ENCODE measurements at places on chromosomes 3 and 15. TPM values are rescaled to one million over a fixed set of nuclear protein-coding genes. Genes with fewer than 3 reads are reported as not detected.
A peak's percentile ranks its signal among the peaks of the same experiment; 100 is the strongest.

The TNNC1 gene
- 40.5 TPM for total RNA-seq

The PLA2G4F gene
- total RNA-seq: 2.9 TPM

The ICE2 gene
- total RNA-seq: 42.3 TPM

The GOLGA6B gene
- not detected for total RNA-seq

The ZNF148 gene
- 33.3 TPM for total RNA-seq

The LRRC31 gene
- 0.70 TPM for total RNA-seq

The DAPK2 gene
- 1.4 TPM for total RNA-seq

GRCh38 chr3:57557085-57557537, 1.0 kb downstream of the PDE12 start:
- peak overlapping the region; percentile 71 for H3K4me3 ChIP-seq
- no peaks in the 10 kb centered on the region for H3K36me3 ChIP-seq
- peaks cover 4% of the 10 kb centered on the region for H3K4me1 ChIP-seq
- H3K27me3 ChIP-seq: no peaks in the 10 kb centered on the region
- peak overlapping the region; percentile 89 for H3K27ac ChIP-seq

- H3K27ac ChIP-seq: no peak overlapping the region
- H3K27me3 ChIP-seq: no peaks in the 10 kb centered on the region
- H3K4me3 ChIP-seq: no peak overlapping the region
- DNase-seq: no peak
- no peaks in the 10 kb centered on the region for H3K4me1 ChIP-seq
- H3K36me3 ChIP-seq: no peaks in the 10 kb centered on the region
Measured at GRCh38 chr15:56293495-56294292, 50.0 kb upstream of the RFX7 start.

DNA sequence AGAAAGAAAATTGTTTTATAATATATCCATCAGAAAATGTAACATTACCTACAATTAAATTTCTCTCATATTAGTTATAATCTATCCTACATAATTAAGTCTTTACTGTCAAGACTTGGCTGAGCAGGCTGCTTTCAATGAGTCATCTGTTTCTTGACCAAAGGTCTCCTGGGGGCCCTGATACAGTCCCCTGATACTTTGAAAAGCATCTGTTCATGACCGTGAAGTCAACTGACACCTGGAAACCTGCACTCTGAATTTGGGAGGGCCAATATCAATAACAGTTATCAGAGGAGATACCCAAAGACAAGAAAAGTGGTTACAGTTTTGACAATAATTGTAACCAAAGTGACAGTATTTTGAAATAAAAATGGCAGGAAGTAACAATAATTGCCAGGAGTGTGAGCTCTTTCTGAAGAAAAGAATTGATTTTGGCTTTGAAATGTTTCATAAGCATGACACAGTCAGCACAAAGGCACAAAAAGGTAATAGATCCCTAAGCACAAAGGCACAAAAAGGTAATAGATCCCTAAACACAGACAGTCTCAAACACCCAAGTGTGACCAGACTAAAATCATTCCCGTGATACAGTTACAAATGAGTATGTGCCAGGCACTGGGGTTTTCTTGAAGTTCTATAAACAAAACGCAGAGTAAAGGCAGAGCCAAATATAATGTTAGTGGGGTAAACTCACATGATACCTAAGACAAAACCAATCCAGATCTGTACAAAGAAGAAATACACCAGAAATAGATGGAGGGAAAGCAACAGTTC, 260.7 kb downstream of the PLOD2 start:
- no peak for DNase-seq
- H3K27ac ChIP-seq: no peak overlapping the region
- no peaks in the 10 kb centered on the region for H3K4me1 ChIP-seq

GRCh38 chr3:170695486-170696064, 109.7 kb upstream of the SLC7A14 start:
- H3K4me1 ChIP-seq: peaks cover 9% of the 10 kb centered on the region
- no peak overlapping the region for H3K4me3 ChIP-seq
- no peaks in the 10 kb centered on the region for H3K27me3 ChIP-seq
- H3K36me3 ChIP-seq: no peaks in the 10 kb centered on the region
- DNase-seq: no peak
- no peak overlapping the region for H3K27ac ChIP-seq

- no peak overlapping the region for H3K27ac ChIP-seq
- DNase-seq: no peak
- no peak overlapping the region for H3K4me3 ChIP-seq
- no peaks in the 10 kb centered on the region for H3K4me1 ChIP-seq
- no peaks in the 10 kb centered on the region for H3K27me3 ChIP-seq
Measured at GRCh38 chr3:58868097-58868779, 181.6 kb downstream of the CFAP20DC start.

DNA sequence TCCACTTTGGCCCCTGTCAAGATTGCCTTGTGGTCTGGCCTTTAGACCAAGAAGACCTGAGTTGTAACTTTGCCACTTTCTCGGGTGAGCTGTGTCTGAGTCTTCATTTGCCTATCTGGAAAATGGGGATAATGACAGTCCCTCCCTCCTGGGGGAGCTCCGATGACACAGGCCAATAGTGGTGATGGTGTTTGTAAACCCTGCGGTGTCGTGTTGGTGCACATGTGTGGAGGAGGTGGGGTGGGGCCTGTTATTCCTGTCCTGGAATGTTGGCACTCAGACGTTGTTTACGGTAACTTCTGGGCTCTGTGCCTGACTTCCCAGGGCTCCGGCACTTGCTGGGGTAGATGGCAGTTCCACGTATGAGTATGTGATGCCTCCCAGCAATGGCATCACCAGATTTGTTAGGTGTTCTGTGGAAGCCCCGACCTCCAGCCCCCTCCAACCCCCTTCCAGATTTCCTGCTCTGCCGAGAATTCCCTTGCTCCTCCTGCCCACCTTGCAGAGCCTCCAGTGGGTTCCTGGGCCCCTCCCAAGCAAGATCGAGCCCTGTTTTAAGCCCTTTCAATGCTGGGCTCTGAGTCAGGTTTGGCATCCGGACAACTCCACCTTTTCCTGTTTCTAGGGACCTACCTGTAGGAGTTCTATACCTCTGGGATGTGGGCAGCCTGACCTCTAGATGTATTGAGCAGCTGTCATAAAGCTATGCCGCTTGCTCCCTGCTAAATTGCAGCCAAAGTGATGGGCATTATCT, 31.4 kb downstream of the HRH1 start:
- H3K4me1 ChIP-seq: no peaks in the 10 kb centered on the region
- no peaks in the 10 kb centered on the region for H3K36me3 ChIP-seq
- DNase-seq: peak; percentile 7
- H3K4me3 ChIP-seq: no peak overlapping the region

DNA sequence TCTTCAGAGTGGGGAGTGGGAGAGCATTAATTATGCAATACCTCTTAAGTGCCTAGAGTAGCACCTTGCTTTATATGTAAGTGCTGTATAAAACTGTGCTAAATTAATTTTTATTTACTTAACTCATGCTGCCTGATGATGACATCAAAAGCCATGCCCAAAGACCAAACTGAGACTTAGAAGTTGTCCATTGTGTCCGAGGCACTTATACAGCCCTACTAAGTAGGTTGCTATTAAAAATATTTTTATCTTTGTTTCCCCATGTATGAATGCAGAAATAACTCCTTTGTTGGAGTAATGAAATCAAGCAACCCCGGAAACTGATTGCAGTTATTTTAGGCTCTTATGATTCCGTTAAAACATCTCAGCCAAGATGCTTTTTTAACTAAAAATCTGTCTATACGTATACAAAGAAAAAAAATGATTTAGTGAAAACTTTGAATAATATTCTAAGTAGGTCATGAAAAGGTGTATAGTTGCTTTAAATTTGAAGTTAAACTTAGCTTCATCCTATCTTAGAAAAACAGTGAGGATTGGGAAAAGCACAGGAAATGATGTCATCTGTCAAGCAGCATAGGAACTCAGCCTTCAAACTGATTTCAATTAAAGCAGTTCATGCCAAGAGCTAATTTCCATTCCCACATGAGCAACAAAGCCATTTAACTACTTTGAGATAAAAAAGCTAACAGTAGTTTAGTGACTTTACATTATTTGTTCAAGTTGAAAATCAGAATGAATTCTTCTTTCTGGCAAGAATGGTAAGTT, 43.0 kb downstream of the FBN1 start:
- H3K36me3 ChIP-seq: no peaks in the 10 kb centered on the region
- DNase-seq: no peak
- peaks cover 4% of the 10 kb centered on the region for H3K4me1 ChIP-seq
- H3K27me3 ChIP-seq: no peaks in the 10 kb centered on the region
- H3K4me3 ChIP-seq: no peak overlapping the region

- DNase-seq: no peak
- no peaks in the 10 kb centered on the region for H3K36me3 ChIP-seq
- H3K27me3 ChIP-seq: no peaks in the 10 kb centered on the region
- H3K27ac ChIP-seq: no peak overlapping the region
- H3K4me3 ChIP-seq: no peak overlapping the region
Measured at GRCh38 chr15:61051569-61052031, 177.5 kb downstream of the RORA start.

GRCh38 chr3:129162729-129163579, 2.1 kb upstream of the ISY1 start:
- no peaks in the 10 kb centered on the region for H3K36me3 ChIP-seq
- peak overlapping the region; percentile 99 for H3K27ac ChIP-seq
- DNase-seq: peak; percentile 23
- no peaks in the 10 kb centered on the region for H3K27me3 ChIP-seq

DNA sequence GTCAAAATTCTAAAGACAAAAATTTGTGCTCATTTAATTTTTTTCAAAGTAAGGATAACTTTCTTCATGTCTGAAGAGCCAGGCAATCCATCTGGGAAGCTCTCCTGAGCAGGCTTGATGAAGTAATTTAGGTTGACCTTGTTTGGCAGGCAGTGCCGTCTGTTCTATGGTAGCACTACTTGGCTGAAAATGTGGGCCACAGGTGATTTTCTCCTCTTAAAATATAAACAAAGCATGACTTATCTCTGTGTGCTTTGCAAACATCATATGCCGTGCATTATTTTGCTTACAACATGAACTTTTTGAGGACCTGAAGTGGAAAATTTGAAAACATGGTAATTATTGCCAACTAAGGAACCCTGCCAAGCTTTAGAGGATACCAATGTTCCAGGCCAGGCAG, 143.2 kb downstream of the RAP2B start:
- H3K36me3 ChIP-seq: no peaks in the 10 kb centered on the region
- DNase-seq: no peak
- peaks cover 3% of the 10 kb centered on the region for H3K4me1 ChIP-seq
- H3K27ac ChIP-seq: no peak overlapping the region

GRCh38 chr15:88529021-88529630, 17.4 kb downstream of the DET1 start:
- no peaks in the 10 kb centered on the region for H3K27me3 ChIP-seq
- H3K4me1 ChIP-seq: no peaks in the 10 kb centered on the region
- no peak overlapping the region for H3K27ac ChIP-seq
- no peaks in the 10 kb centered on the region for H3K36me3 ChIP-seq

- no peak for DNase-seq
- no peak overlapping the region for H3K4me3 ChIP-seq
- H3K27ac ChIP-seq: no peak overlapping the region
Measured at GRCh38 chr15:72932472-72932871, 119.8 kb upstream of the NEO1 start.

DNA sequence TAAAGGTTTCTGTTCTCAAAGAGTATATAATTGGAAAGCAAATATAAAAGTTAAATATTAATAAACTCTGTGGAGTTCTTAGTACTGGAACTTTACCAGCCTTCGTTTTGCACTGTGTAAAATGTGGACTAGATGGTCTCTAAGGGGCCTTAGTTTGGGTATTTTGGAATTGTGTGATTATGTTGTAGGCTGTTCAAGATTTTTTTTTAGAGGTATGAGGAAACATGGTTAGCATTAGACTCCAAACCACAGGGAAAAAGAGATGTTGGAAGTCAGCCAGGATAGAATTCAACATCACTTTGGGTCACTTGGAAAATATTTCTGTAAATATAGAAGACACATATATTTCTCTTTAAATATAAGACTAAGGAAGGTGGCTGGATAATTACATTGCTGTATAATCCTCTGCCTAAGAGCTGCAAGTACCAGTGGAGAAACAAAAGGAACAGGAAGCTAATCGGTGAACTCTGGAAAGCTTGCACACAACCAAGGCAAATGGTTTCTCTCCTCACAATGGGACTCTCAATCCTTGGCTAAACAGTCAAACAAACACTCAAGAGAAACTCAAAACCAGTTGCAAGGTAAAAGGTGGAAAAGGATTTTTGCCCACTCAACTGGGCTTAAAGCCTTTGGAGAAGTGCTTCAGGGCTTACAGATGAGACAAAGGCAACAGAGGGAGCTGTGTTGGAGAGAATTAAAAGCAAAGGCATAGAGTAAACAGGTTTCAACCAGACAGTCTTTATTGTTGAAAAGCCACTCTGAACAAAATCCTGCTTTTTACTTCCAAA, 141.7 kb downstream of the NR1D2 start:
- H3K27me3 ChIP-seq: no peaks in the 10 kb centered on the region
- H3K4me3 ChIP-seq: no peak overlapping the region
- H3K4me1 ChIP-seq: no peaks in the 10 kb centered on the region

GRCh38 chr3:160950542-160950941, 154.6 kb downstream of the B3GALNT1 start:
- H3K36me3 ChIP-seq: no peaks in the 10 kb centered on the region
- H3K4me1 ChIP-seq: no peaks in the 10 kb centered on the region
- no peak overlapping the region for H3K27ac ChIP-seq
- H3K4me3 ChIP-seq: no peak overlapping the region

DNA sequence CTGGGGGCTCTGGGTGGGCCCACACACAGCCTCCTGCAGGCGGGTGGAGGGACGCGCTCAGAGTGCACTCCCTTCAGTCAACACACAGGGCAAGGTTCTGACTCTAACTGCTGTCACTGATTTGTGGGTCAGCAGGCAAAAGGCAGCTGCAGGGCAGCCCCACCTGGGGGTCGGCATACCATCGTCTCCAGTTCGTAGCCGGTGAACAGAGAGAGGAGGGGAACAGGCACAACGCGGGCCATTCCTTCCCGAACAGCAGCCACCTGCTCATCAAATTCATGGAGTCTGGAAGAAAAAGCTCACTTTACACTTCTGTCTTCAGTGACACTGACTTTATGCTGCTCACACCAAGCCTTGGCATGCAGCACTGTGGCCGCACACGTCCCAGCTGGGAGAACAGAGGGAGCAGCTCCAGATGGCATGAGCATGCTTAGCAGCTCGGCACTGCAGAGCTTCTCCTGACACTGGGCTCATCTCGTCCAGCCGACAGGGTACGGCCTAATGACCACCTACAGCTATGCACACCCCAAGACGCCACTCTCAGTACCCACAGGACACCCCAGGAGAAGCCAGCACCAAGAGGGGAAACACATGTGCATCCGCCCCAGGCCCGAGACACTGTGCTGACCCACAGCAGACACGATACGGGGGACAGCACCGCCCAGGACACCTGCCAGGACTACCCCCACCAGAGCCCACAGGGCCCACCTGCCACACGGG, 14.4 kb upstream of the OCA2 start:
- H3K4me3 ChIP-seq: no peak overlapping the region
- no peak overlapping the region for H3K27ac ChIP-seq

GRCh38 chr15:29139540-29140459, 129.8 kb downstream of the NSMCE3 start:
- H3K27me3 ChIP-seq: no peaks in the 10 kb centered on the region
- no peak overlapping the region for H3K4me3 ChIP-seq
- DNase-seq: peak; percentile 64
- no peak overlapping the region for H3K27ac ChIP-seq
- no peaks in the 10 kb centered on the region for H3K4me1 ChIP-seq
